ENCODE measurements at places on chromosomes 13 and 19. TPM values are rescaled to one million over a fixed set of nuclear protein-coding genes. Genes with fewer than 3 reads are reported as not detected.

- peaks cover 47% of the 10 kb centered on the region for H3K36me3 ChIP-seq
- DNase-seq, result no peak
- H3K27ac ChIP-seq, result no peak overlapping the region
Measured at GRCh38 chr13:111202156-111202621, 87.1 kb downstream of the ARHGEF7 start.

GRCh38 chr13:113119166-113119821 is 3.3 kb upstream of the F10 start:
- DNase-seq, result no peak
- H3K36me3 ChIP-seq, result no peaks in the 10 kb centered on the region
- no peak overlapping the region for H3K4me3 ChIP-seq
- no peaks in the 10 kb centered on the region for H3K4me1 ChIP-seq
- no peaks in the 10 kb centered on the region for H3K27me3 ChIP-seq

GRCh38 chr13:79281339-79281747 is 124.7 kb downstream of the RBM26 start:
- no peak for DNase-seq
- H3K4me3 ChIP-seq, result no peak overlapping the region
- no peaks in the 10 kb centered on the region for H3K4me1 ChIP-seq
- H3K27ac ChIP-seq, result no peak overlapping the region
- no peaks in the 10 kb centered on the region for H3K27me3 ChIP-seq

GRCh38 chr13:77009011-77009410 is 17.1 kb downstream of the CLN5 start:
- H3K4me1 ChIP-seq, result peaks cover 21% of the 10 kb centered on the region
- no peak for DNase-seq
- peaks cover 59% of the 10 kb centered on the region for H3K36me3 ChIP-seq
- H3K27me3 ChIP-seq, result no peaks in the 10 kb centered on the region
- H3K27ac ChIP-seq, result no peak overlapping the region

GRCh38 chr13:101267656-101268055 is 148.7 kb downstream of the NALCN start:
- H3K27me3 ChIP-seq, result no peaks in the 10 kb centered on the region
- H3K36me3 ChIP-seq, result no peaks in the 10 kb centered on the region
- peaks cover 11% of the 10 kb centered on the region for H3K4me1 ChIP-seq
- H3K27ac ChIP-seq, result no peak overlapping the region

- peak overlapping the region; percentile 92 for H3K27ac ChIP-seq
- DNase-seq, result peak; percentile 83
- H3K27me3 ChIP-seq, result no peaks in the 10 kb centered on the region
- H3K4me3 ChIP-seq, result peak overlapping the region; percentile 79
- peaks cover 74% of the 10 kb centered on the region for H3K4me1 ChIP-seq
Measured at GRCh38 chr19:10419646-10420443, 493 bp upstream of the PDE4A start.

DNA sequence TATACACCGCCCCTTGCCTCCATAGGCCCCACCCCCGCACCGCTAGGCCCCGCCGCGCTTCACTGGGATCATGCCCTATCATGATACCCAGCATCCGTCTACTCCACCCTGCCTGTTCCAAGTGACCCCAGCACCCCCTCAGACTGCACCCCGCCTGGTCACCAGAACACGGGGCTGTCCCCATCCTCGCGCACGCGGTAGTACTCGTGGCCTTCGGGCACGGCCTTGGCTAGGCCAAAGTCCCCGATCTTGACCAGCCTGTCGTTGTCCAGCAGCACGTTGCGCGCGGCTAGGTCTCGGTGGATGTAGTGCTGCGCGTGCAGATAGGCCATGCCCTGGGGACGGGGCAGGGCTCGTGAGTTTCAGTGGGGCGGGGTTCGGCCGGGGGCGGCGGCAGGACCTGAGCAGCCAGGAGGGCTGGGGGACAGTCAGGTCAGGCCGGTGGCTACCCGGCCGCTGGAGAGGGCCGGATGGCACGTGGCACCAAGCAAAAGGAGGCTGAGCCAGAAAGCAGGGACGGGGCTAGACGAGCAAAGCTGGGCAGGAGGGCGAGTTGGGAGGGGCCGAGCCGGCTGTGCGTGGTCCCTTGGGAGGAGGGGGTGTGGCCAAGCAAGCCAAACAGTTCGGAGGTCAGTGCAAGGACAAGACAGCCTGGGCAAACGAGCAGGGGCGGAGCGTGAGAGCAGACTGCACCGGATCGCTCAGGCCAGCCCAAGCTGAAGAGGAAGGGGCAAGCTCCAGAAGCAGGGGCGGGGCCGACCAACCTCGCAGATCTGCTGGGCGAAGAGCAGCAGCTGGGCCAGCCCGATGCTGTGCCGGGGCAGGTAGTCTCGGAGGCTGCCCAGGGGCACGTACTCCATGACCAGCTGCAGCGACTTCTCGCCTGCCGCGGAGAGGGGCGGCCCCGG is 13.6 kb upstream of the ICAM3 start:
- H3K4me1 ChIP-seq, result no peaks in the 10 kb centered on the region
- H3K36me3 ChIP-seq, result peaks cover 41% of the 10 kb centered on the region
- no peaks in the 10 kb centered on the region for H3K27me3 ChIP-seq
- DNase-seq, result no peak
- no peak overlapping the region for H3K27ac ChIP-seq
- no peak overlapping the region for H3K4me3 ChIP-seq

MRPL57 gene
- total RNA-seq, result 24.0 TPM

DLL3 gene
- total RNA-seq, result 0.26 TPM

C13orf42 gene
- not detected for total RNA-seq

ZNF541 gene
- total RNA-seq, result 0.13 TPM

Measured in activated CD8-positive, alpha-beta T cell treated with anti-CD3 and anti-CD28 coated beads, Interleukin-2, amount 10 ng/mL, durations not matched to agents 7 days and 5 days (primary cell).